ENCODE measurements at places on chromosomes 4 and X. TPM values are rescaled to one million over a fixed set of nuclear protein-coding genes. Genes with fewer than 3 reads are reported as not detected.
A peak's percentile ranks its signal among the peaks of the same experiment; 100 is the strongest.

DNA sequence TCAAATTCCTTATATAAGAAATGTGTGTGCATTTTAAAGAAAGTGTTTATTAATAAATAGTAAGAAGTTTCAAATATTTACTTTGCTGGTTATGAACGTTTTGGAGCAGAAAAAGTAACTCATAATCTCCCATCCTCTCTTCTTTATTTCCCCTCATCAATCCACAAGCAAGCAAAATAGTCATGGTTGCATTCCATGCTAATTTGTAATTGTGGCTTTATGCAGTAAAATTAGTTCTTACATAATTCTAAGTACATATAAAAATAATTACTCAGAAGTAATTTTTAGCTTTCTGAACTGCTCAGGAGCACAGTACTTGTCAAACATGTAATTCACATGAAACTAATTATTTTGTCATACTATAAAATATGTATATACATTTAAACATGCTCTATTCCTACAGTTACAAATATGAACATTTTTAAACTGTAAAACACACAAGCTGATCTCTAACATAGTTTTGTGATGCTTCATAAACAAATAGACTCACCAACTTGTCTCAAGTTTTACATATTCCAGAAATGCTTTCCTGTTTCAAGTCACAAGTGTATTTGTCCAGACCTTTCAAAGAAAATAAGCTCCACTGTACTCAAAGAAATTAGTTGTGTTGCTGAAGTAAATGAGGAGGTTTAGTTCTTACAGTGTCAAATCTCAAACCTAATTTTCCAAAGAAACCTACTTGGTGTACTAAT is 218.9 kb downstream of the PABPC4L start:
- H3K4me3 ChIP-seq = no peak overlapping the region
- H3K27ac ChIP-seq = no peak overlapping the region
- no peaks in the 10 kb centered on the region for H3K27me3 ChIP-seq

DNA sequence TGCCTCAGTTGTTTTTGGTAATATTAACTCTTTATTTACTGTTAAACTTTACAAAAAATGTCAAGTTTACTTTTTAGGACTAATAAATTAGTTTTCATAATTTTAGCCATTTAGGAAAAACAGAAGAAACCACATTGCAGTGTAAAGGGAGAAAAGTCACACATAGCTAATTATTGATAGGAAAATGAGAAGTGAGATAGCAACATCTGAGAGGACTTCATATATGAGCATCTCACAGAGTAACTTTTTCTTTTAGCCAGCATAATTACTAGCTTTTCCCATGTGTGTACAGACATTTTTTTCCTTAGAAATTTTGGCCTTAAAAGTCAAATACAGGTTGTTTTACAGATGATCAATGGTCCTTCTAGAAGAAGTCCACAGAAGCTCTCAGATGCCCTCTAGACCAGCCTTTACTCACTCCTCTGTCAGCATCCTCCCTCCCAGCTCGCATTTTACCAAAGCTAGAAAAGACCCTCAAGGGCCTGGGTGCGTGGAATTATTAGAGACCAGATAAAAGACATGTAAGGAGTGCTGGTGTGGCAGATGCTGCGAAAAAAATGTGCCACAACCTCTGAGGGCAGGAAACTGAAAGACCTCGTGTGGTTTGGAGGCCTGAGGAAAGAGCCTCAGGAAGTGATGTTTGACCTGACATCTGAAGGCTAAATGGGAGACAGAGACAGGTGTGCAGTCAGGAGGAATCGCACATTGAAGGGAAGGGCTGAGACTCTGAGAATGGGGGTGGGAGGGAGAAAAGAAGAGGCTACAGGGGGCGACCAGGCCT is 156.9 kb downstream of the CBR4 start:
- peaks cover 95% of the 10 kb centered on the region for H3K4me1 ChIP-seq
- no peaks in the 10 kb centered on the region for H3K27me3 ChIP-seq
- H3K36me3 ChIP-seq = peaks cover 46% of the 10 kb centered on the region
- DNase-seq = no peak

DNA sequence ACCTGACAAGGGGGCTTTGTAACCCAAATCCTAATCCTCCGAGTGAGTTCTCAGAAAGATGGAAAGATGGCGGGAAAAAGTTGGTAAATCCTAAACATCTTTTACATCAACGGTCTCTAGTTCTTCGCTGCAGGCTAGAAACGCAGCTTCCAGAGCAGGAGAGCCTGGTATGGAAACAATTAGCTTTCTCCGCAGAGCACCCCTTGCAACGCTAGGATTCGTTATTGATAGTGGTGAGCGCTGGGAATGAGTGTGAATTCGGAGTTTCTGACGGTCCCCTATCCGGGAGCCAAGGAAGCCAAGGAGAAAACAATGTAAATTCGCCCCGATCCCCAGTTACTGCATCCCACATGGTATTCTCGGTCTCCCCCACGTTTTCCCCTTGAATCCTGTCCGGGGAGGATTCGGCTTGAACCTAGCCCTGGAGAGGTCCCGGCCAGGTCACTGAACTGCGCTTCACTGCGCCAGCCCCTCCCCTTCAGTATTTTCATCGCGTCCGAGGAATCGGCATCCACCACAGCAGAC is 4.7 kb upstream of the NEUROG2 start:
- H3K36me3 ChIP-seq = peaks cover 9% of the 10 kb centered on the region
- peaks cover 85% of the 10 kb centered on the region for H3K27me3 ChIP-seq
- H3K4me1 ChIP-seq = peaks cover 21% of the 10 kb centered on the region
- no peak overlapping the region for H3K27ac ChIP-seq

GRCh38 chr4:168319486-168320019 is 1.0 kb upstream of the DDX60 start:
- no peak for DNase-seq
- H3K4me3 ChIP-seq = peak overlapping the region; percentile 91
- H3K27ac ChIP-seq = no peak overlapping the region
- H3K27me3 ChIP-seq = no peaks in the 10 kb centered on the region
- no peaks in the 10 kb centered on the region for H3K36me3 ChIP-seq

DNA sequence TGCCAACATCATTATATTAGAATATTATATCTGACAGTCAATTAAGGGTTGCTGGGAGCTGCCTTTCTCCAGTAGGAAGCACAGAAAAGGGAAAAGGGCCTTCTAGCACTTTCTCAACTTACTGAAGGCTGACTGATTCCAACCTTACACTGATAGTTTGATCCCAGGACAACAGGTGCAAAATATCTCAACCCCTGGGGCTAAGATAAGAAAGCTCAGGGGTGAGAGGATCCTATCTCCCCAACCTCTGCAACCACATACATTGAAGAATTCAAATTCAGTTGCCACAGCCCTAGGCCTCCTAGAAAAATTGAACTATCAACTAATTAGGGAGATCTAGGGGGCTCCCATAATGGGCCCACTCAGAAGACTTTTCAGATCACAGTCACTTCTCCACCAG is 179.1 kb upstream of the GPRIN3 start:
- H3K4me1 ChIP-seq = no peaks in the 10 kb centered on the region
- H3K27me3 ChIP-seq = no peaks in the 10 kb centered on the region
- no peak overlapping the region for H3K4me3 ChIP-seq
- no peak overlapping the region for H3K27ac ChIP-seq

GRCh38 chr4:126306152-126306869 is 991.6 kb downstream of the FAT4 start:
- no peaks in the 10 kb centered on the region for H3K4me1 ChIP-seq
- H3K27ac ChIP-seq = no peak overlapping the region
- H3K4me3 ChIP-seq = no peak overlapping the region
- H3K36me3 ChIP-seq = no peaks in the 10 kb centered on the region

- no peaks in the 10 kb centered on the region for H3K36me3 ChIP-seq
- DNase-seq = no peak
- no peaks in the 10 kb centered on the region for H3K27me3 ChIP-seq
- peak overlapping the region; percentile 75 for H3K4me3 ChIP-seq
Observed at GRCh38 chr4:140004549-140004895, 149.5 kb downstream of the MAML3 start.

GRCh38 chr4:38665551-38666411 is 1.8 kb downstream of the KLF3 start:
- peaks cover 65% of the 10 kb centered on the region for H3K4me1 ChIP-seq
- peak overlapping the region; percentile 98 for H3K27ac ChIP-seq
- H3K4me3 ChIP-seq = peak overlapping the region; percentile 88
- H3K27me3 ChIP-seq = no peaks in the 10 kb centered on the region
- H3K36me3 ChIP-seq = no peaks in the 10 kb centered on the region
- no peak for DNase-seq

DNA sequence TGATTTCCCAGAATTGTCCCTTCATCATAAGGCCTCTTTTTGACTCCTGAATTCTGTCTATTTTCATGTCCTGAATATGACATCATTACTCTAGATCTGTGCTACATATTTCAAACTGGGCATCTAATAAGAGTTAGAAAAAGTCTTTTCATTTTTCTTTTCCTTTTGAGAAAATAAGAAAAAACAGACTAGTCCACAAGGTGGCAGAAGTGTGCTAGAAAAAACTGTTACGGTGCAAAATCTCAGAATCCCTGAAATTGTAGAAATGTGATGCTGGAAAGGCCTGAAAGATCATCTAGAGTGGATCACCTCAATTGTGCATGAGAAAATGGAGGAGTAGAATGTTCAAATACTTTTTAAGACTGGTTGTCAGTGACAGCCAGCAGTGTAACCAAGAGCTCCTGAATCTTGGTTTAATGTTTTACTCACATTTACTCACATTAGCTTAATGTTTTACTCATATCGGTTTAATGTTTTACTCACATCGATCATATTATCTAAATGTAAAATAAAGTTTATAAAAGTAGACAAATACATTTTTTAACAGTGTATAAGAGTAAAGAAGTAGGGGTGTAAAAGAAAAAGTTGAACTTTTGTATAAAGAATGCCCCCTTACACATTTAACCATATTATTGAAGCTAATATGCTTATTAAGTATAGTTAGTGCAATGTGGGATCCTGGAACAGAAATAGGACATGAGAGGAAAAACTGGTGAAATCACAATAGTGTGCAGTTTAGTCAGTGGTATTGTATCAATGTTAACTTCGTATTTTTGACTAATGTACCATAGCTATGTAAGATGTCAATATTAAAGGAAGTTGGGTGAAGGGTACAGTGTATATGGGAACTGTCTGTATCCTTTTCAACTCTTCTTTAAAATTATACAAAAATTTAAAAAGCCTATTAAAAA is 15.2 kb downstream of the ASB11 start:
- H3K27me3 ChIP-seq = peaks cover 3% of the 10 kb centered on the region
- H3K4me3 ChIP-seq = no peak overlapping the region
- no peaks in the 10 kb centered on the region for H3K36me3 ChIP-seq
- H3K27ac ChIP-seq = no peak overlapping the region
- no peaks in the 10 kb centered on the region for H3K4me1 ChIP-seq

GRCh38 chr4:90951037-90951436 is 823.8 kb downstream of the CCSER1 start:
- no peak for DNase-seq
- H3K4me3 ChIP-seq = no peak overlapping the region
- no peaks in the 10 kb centered on the region for H3K27me3 ChIP-seq
- peaks cover 7% of the 10 kb centered on the region for H3K4me1 ChIP-seq
- H3K36me3 ChIP-seq = no peaks in the 10 kb centered on the region
- no peak overlapping the region for H3K27ac ChIP-seq

DNA sequence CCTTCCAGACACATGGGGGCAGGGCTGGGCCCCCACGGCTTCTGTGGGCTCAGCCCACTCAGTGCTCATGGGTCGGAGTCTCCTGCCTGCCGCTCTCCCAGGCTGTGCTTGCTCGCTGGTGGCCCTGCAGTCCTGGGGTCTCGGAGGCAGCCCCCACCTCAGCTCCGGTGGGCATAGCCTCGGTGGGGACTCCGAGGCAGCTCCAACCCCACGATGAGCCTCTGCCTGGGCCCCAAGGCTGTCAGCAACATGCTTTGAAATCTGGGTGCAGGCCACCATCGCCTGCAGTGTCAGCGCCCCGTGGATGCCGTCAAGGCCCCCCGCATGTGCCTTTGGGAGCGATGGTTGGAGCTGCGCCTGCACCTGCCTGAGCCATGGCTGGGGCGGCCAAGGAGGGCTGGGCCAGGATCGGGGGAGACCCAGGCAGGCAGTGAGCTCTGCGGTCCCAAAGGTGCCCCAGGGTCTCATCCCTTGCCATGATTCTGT is 30.2 kb upstream of the SPON2 start:
- H3K4me3 ChIP-seq = no peak overlapping the region
- no peak overlapping the region for H3K27ac ChIP-seq
- peak; percentile 83 for DNase-seq

GRCh38 chrX:133213117-133213516 is 5.0 kb downstream of the TFDP3 start:
- no peaks in the 10 kb centered on the region for H3K4me1 ChIP-seq
- no peak for DNase-seq
- H3K27me3 ChIP-seq = no peaks in the 10 kb centered on the region
- H3K27ac ChIP-seq = no peak overlapping the region

DNA sequence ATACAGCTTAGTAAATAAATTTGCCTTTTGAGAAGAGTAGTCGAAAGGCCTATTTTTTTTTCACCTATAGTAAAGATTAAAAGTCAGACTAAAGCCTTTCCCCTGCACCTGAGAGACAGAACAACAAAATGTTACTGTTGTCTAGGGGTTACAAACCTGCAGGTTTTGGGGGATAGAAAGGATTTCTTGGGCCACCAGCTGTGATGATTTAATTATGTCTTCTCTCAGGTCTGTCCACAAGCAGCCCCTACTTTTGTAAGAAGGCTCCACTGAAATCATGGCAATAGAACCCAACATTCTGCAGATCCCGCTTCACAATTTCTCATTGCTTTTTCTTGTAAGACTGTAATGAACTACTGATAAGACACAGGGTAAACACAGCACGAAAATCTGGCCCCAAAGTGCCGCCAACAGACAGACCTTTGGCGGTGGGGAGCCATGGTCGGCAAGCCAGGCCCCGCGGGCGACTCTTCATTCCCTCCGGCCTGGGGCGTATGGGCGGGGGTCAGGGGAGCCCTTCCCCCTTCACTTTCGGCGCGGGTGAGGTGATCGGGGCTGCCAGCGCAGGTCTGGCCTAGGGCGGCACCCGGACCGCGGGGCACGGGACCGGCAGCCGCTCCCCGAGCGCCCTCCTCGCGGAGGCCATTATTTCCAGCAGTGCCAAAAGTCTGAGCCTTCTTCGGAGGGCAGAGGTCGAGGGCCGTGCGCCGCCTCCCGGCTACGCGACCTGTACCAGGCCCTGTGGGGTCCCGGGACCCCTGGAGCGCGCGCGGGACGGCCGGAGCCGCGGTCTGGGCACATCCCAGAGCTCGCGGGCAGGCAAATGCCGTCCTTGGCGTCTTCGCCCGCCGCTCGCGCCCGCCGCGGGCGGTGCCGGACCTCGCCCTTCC is 812 bp upstream of the KDM6A start:
- peak overlapping the region; percentile 91 for H3K27ac ChIP-seq
- H3K27me3 ChIP-seq = no peaks in the 10 kb centered on the region
- H3K4me3 ChIP-seq = peak overlapping the region; percentile 88
- peaks cover 25% of the 10 kb centered on the region for H3K4me1 ChIP-seq

The SPARCL1 gene
- 26.9 TPM for total RNA-seq

The CSAG2 gene
- not detected for total RNA-seq

The ETDA gene
- not detected for total RNA-seq

The DRD5 gene
- not detected for total RNA-seq

The CWH43 gene
- not detected for total RNA-seq

All from chondrocyte (in vitro differentiated cells).